ENCODE measurements at places on chromosomes 16 and 17.

DNA sequence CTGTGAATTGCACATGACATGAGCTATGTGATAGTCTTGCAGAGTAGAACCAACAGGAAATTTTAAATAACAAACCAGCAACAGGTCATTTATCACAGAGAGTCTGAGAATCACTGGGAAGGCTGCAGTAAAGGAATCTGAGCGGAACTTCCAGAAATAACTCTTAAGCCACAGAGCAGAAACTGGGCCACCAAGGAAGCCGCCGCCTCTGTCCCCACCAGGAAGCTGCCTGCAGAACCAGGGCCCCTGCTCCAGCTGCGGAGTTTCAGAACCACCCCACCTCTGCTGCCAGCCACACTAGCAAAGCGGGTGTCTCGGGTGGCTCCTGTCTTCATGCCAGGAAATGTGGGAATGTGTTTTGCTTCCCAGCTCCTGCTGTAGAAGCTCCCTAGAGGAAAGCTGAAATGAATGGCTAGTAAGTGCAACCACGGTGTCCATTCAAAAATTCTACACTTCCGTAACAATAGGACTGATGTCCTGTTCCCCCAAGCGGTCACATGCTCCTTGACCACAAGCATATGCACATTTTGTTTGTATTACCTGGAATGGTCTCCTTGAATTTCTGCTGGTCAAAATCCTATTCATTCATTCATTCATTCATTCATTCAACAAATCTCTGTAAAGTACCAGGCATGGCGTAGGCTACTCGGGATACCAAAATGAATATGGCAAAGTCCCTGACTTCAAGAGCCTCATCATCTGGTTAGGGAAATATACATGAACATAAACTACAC lies 7.7 kb upstream of the ITPRIPL2 start:
- no peak for DNase-seq

DNA sequence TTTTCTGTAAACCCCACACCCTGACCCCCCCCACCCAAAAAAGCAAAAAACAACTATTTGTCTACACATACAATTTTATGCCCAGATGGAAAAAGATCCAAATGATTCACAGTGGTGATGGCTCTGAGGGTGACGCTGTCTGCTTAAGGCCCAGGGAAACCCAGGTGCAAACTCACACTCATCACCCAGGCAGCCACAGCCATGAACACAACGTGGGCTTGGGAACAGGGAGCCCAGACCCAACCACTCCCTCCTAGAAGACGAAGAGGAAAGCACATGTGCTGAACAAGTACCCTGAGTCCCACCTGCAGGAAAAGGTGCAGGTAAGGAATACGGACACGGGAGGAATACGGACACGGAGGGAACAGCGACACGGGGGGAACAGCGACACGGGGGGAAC lies 5.4 kb downstream of the HBQ1 start:
- no peak for DNase-seq

DNA sequence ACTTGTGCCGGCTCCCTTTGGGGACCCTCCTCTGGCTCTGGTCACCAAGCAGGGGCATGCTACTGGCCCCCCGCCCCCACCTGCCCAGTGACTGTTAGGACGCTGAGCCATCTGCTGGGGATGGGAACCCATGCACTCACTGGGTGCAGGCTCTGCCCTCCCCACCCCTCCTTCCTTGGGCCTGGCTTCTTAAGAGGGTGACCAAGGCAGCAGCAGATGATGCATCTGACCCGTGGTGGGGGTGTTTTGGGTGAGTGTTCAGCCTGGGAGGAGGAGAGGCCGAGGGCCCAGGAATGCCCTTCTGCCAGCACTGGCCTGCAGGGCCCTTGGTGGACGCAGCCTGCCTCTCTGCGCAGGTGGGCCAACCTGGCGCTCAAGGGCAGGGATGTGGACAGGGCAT lies 19.2 kb upstream of the MTSS2 start:
- no peak for DNase-seq

GRCh38 chr16:69310653-69311532 lies at the start of gene VPS4A:
TSS of gene VPS4A (plus strand) at chr16:69311350. CDS start at chr16:69311512, 162 bp downstream.
- DNase-seq: peak; percentile 97

- DNase-seq: peak; percentile 73
Measured at GRCh38 chr16:48365601-48366164, 19.5 kb downstream of the SIAH1 start.

DNA sequence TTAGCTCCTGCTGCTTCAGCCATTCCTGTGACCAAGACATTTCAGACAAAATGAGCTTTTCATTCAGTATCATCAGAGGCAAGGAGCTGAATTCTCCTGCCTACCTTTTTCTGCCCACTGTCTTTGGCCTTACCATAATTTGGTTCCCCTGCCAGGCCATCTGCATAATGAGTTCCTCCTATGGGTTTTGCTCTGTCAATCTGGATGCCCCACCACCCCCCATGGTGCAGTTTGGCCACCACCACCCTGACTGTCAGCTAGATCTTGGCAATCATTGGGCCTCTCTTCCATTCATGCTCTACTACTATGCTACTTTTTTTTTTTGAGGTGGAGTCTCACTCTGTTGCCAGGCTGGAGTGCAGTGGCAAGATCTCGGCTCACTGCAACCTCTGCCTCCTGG lies 169.2 kb upstream of the ZKSCAN2 start:
- DNase-seq: no peak

GRCh38 chr17:2011411-2012371 lies 13.4 kb downstream of the RTN4RL1 start:
- peak; percentile 63 for DNase-seq

GRCh38 chr17:11578998-11579397 lies 19.3 kb upstream of the DNAH9 start:
- DNase-seq: no peak

- DNase-seq: no peak
Measured at GRCh38 chr17:40459636-40460603, 16.7 kb downstream of the IGFBP4 start.

GRCh38 chr17:39751016-39751543 lies 13.3 kb downstream of the GRB7 start:
- DNase-seq: no peak

GRCh38 chr16:48687421-48688038 lies 77.5 kb upstream of the N4BP1 start:
- DNase-seq: peak; percentile 57

DNA sequence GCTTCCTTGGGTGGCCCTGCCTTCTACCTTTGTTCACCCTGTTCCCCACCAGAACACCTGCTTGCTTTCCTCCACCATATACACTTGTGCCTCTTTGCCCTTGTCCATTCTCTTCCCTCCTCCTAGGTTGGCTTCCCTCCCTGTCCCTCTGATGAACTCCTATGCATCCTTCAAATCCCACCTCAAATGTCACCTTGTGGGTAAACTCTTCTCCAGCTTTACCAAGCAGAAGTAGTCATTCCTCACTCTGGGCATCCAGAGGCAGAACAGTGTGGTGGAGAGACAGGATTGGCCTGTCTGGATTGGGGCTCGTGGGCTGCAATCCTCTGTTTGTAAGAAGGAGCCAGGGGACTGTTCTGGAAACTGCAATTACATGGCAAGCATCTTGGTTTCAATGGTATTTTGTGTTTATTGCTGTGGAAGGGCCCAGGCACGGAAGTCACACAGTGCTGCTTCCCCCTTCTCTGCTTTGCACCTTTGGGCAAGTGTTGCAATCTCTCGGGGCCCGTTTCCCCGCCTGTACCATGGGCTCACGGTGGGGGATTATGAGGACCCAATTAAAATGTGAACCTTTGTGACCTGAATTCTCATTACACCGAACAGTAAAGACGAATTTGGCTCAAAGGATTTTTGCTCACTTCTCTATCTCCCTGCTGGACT lies 21.9 kb upstream of the NXPH3 start:
- DNase-seq: no peak

DNA sequence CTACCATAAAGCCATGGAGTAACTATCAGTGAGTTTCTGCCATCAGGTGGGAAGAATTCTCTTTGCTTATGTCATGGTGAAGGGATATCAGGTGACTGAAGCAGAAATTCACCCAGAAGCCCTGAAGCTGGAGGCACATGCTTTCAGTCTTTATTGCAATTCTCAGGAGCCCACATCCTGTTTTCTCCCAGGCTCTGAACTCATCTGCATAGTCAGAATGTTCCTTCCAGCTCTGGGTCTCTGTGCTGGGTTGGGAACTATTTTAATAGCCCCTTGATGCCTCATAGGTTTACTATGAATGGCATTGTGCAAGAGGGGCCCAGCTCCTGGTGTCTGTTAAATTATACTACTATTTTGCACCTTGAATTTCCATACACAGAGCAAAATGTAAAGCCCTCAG lies 198.4 kb upstream of the SOX9 start:
- peak; percentile 82 for DNase-seq

GRCh38 chr17:65956814-65957213 lies 235.1 kb downstream of the CEP112 start:
- DNase-seq: no peak

DNA sequence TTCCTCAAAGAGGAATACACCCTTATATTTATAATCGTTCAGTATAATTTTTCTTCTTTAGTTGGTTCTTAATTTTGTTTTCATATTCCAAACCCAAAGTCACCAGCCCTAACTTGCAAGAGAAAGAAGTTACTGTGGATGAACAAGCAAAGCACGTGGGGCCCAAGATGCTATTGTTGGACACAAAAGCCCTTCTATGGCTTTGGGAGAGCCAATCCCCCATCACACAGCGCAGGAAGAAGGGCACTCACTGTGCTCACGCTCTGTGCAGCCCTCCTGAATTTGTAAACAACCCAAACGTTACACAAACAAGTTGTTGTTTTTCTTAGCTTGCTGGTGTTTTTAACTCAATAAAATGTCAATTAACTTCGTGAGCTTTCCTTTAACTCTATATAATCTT lies 22.5 kb downstream of the SPPL2C start:
- no peak for DNase-seq

- DNase-seq: no peak
Measured at GRCh38 chr17:73394512-73395450, 83.0 kb upstream of the CDC42EP4 start.

- DNase-seq: no peak
Measured at GRCh38 chr16:56631832-56632155, 665 bp upstream of the MT1M start.

- no peak for DNase-seq
Measured at GRCh38 chr17:43532581-43532980, 13.6 kb downstream of the ETV4 start.

DNA sequence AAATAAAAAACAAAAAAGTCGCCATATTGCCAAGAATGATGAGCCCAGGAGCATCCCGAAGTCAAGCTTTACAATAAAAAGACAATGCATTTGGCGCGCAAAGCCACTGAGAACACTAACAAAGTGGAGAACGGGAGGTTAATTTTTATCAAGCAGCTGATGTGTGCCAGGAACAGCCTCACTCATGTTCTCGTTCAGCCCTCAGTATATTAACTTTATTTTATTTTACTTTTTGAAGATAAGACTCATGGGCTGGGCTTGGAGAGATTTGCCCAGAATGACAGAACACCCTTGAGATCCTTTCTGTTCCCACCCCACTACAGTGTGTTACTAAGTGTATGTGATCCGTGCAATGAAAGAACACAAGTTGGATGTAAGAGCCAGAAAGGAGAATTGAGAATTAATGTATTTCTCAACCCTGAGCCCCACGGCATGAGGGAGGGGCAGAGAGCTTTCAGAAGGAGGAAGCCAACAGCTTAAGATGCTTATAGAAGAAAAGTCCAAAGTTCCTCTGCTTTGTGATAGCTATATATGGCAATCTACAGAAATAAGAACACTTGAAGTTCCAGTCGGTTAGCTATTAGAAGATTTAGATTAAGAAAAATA lies 48.4 kb downstream of the COTL1 start:
- DNase-seq: no peak

DNA sequence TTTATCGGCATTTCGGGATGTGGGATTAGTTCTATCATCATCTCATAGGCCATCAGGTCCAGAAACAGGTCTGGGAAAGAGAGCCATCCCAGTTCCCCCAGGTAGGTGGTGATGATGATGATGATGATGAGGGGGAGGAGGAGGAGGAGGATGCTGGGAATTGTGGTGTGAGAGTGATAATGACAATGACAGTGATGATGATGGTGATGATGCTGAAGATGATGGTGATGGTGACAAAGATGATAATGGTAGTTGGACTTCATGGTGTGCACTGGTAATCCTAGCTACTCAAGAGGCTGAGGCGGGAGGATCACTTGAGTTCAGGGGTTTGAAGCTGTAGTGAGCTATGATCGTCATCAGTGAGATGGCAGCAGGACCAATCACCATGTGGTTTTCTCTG lies 16.3 kb upstream of the GCSH start:
- no peak for DNase-seq

DNA sequence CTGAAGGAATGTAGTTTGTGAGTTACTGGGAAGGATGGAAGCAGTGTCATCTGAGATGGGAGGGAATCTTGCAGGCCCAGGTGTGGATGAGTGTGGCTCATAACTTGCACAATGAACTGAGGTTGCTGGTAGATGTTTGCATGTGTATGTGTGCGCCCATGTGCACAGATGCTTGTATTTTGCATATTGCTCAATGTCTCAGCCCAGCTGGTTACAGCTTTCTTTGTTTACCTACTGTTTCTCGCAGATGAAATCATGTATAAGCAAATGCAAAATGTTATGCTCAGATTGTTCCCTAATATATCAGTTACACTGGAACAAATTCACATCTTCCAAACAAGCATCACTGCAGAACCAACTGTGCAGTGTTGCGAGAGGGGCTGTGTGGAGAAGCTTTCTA lies 452.2 kb upstream of the EEF2KMT start:
- DNase-seq: no peak

DNA sequence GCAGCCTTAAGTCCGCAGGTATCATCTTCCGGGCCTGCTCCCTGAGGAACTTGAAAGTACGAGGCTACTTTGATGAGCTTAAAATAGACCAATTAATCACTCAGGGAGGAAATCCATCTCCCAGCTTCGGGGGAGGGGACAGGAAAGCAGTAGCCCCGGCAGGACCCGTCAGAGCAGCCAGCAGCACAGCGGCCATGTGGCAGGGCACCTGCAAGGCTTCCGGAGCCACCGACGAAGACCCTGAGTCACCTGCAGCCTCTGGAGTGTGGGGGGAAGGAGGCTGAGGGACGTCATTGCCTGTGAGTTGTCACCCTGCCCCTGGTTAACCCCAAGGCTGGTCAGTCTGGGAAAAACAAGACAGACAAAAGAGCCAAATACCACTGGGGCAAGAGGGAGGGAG lies 4.4 kb upstream of the CYB561 start:
- DNase-seq: no peak

DNA sequence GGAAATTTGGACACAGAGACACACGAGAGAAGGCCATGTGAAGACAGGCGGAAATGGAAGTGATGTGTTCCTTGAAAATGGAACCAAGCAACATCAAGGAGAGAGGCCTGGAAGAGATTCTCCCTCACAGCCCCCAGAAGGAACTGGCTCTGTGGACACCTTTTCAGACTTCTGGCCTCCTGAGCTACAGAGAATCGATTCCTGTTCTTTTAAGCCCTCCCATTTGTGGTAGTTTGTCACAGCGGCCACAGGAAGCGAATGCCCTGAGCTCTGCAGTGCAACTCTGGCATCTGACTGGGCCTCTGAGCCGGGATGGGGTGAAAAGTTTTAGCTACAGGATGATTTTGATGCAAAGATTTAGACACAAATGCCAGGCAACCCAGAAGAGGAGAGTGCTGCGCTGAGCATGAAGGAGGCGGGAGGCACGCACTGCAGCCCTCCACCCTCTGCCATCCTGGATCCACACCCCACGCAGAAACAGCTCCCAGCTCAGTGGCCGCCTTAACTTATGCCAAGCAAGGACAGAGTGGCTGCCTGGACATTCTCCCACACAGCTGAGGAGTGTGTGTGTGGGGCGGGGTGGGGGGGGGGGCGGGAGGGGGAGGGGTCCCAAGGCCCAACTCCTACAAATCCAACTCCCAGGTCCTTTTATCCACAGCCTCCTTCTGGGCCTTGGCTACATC lies 2.2 kb downstream of the TIMP2 start:
- no peak for DNase-seq
